ENCODE measurements at places on chromosomes 3 and 15. TPM values are rescaled to one million over a fixed set of nuclear protein-coding genes. Genes with fewer than 3 reads are reported as not detected.

The FMN1 gene
- 29.3 TPM for total RNA-seq

The HRG gene
- not detected for total RNA-seq

The CLDN1 gene
- 184 TPM for total RNA-seq

The TF gene
- 27.3 TPM for total RNA-seq

The CCR2 gene
- 3.6 TPM for total RNA-seq

The DUOXA2 gene
- not detected for total RNA-seq

The TEX55 gene
- total RNA-seq: not detected

The SLC24A5 gene
- total RNA-seq: not detected

The DNAJC13 gene
- total RNA-seq: 30.2 TPM

The C3orf22 gene
- total RNA-seq: not detected

The ZNF280D gene
- 26.4 TPM for total RNA-seq

The GABRB3 gene
- 1.6 TPM for total RNA-seq

Measured in omental fat pad (tissue), 4 donors.